Esophagus squamous epithelium (tissue), 5 donors: ENCODE measurements at places on chromosomes 7 and 10. TPM values are rescaled to one million over a fixed set of nuclear protein-coding genes. Genes with fewer than 3 reads are reported as not detected.

The C10orf67 gene
- total RNA-seq = 0.18 TPM

DNA sequence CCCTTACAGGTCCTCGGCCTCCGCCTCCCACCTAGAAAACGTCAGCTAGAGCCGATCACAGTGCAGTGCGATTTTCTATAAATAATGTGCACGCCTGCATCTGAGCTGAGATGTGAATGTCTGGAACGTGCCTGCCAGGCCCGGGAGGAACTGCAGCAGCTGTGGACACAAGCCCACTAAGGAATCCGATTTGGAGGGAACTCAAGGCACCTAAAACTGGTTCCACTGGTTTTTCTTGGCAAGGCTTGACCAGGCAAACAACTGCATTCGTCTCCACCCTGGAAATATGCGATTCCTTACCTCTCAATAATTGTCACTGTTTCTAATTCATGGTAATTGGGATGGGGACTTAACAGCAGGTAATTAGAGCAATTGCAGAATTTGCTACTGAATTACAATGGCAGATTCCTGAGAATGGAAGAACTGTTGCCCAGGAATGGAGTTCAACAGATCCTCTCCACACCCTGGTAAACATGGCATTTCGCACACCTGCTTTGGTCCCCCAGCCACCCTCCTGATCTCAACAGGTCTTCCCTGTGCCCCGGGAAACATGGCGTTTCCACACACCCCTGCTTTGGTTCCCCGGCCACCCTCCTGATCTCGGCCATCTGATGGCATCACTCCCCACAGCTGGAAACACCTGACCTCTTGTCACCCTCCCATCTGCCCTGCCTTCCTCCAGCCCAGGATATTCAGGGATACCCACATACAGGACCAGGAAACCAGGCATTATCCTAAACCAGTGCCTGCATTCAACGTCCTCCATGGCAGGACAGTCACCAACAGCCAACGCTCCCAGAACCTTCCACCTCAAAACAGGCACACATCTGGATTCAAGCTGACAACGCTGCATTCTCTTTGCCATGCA, 76.0 kb downstream of the DIP2C start:
- no peaks in the 10 kb centered on the region for H3K27me3 ChIP-seq
- H3K36me3 ChIP-seq = no peaks in the 10 kb centered on the region
- peak overlapping the region; percentile 61 for H3K27ac ChIP-seq
- peaks cover 72% of the 10 kb centered on the region for H3K4me1 ChIP-seq

GRCh38 chr10:62341419-62341818, 32.8 kb upstream of the ZNF365 start:
- no peaks in the 10 kb centered on the region for H3K36me3 ChIP-seq
- no peak overlapping the region for H3K4me3 ChIP-seq
- no peak for DNase-seq
- H3K4me1 ChIP-seq = no peaks in the 10 kb centered on the region
- H3K27me3 ChIP-seq = no peaks in the 10 kb centered on the region
- H3K27ac ChIP-seq = no peak overlapping the region

GRCh38 chr10:88388324-88388723, 194.8 kb downstream of the RNLS start:
- peaks cover 23% of the 10 kb centered on the region for H3K4me1 ChIP-seq
- no peak for DNase-seq
- H3K36me3 ChIP-seq = no peaks in the 10 kb centered on the region

GRCh38 chr10:82925547-82925946, 1050.6 kb downstream of the NRG3 start:
- no peaks in the 10 kb centered on the region for H3K36me3 ChIP-seq
- DNase-seq = no peak
- H3K27ac ChIP-seq = no peak overlapping the region
- no peak overlapping the region for H3K4me3 ChIP-seq
- no peaks in the 10 kb centered on the region for H3K27me3 ChIP-seq
- H3K4me1 ChIP-seq = peaks cover 4% of the 10 kb centered on the region

GRCh38 chr10:124586142-124586541, 124.5 kb downstream of the LHPP start:
- DNase-seq = no peak
- H3K4me3 ChIP-seq = no peak overlapping the region
- H3K27me3 ChIP-seq = no peaks in the 10 kb centered on the region

- H3K4me3 ChIP-seq = no peak overlapping the region
- peaks cover 8% of the 10 kb centered on the region for H3K36me3 ChIP-seq
- no peak overlapping the region for H3K27ac ChIP-seq
- H3K27me3 ChIP-seq = no peaks in the 10 kb centered on the region
- no peak for DNase-seq
- peaks cover 19% of the 10 kb centered on the region for H3K4me1 ChIP-seq
Observed at GRCh38 chr10:75176736-75177135, 33.9 kb upstream of the VDAC2 start.

DNA sequence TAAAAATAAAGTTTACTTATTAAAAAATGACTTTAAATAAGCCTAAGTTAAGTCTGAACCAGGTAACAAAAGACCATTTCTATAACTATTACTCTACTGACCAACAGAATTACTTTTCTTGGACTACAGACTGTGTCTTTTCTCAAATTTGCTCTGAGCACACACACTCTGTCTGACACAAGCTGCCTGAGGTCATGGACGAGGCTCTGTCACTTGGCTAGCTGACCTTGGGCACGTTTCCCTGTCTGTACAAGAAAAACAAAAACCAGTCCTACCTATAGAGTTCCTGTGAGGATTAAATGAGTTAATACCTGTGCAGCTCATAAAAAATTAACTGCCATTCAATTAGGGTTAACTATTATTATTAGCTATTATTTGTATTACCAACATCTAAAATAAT, 22.9 kb downstream of the ATE1 start:
- H3K4me3 ChIP-seq = no peak overlapping the region
- no peak overlapping the region for H3K27ac ChIP-seq
- no peaks in the 10 kb centered on the region for H3K36me3 ChIP-seq
- no peaks in the 10 kb centered on the region for H3K4me1 ChIP-seq
- no peaks in the 10 kb centered on the region for H3K27me3 ChIP-seq
- DNase-seq = no peak

The SPDYE2B gene
- not detected for total RNA-seq

- no peak for DNase-seq
- no peaks in the 10 kb centered on the region for H3K36me3 ChIP-seq
- no peak overlapping the region for H3K27ac ChIP-seq
Observed at GRCh38 chr10:114691442-114691941, 33.4 kb upstream of the ABLIM1 start.

DNA sequence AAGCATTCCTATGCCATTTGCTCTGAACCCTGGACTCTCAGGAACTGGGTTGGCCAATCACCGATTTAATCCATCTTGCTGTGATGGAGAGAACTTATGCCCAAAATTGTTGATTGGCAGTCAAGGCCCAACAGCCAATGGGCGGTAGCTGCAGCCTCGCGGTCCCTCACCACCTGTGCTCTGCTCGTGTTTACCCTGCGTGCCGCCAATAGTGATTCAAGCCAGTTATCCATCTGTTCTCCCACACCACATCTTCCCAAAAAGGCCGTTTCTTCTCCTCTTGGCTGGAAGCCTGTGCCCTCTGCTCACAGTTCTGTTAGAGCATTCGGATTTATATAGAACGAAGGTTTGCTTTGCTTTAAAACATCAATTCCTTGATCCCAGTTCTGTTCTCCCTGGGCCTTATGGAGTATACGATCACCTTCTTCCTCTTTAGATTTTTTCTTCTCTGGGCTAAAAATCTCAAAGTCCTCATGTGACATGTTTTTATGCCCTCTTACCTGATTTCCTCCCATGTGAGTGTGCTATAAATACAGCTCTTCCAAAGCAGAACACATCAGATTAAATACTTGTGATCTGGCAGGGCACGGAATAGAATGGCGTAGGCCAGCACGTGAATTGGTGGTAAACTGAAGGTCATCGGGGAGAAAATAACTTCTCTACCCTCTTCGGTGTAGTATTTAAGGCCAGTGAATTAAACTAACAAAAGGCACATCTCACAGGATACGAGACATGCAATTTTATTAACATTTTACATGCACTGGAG, 212.8 kb downstream of the NSUN6 start:
- no peak overlapping the region for H3K4me3 ChIP-seq
- no peak for DNase-seq
- H3K27me3 ChIP-seq = no peaks in the 10 kb centered on the region
- no peak overlapping the region for H3K27ac ChIP-seq
